Osteoblast (primary cell): ENCODE measurements at places on chromosomes 4 and X. TPM values are rescaled to one million over a fixed set of nuclear protein-coding genes. Genes with fewer than 3 reads are reported as not detected.

GRCh38 chrX:43809463-43809862, 72.8 kb downstream of the MAOB start:
- no peak overlapping the region for H3K4me3 ChIP-seq
- no peak for DNase-seq
- H3K4me1 ChIP-seq: no peaks in the 10 kb centered on the region
- H3K27me3 ChIP-seq: peaks cover 8% of the 10 kb centered on the region

- no peak overlapping the region for H3K27ac ChIP-seq
- no peaks in the 10 kb centered on the region for H3K36me3 ChIP-seq
- no peak for DNase-seq
Observed at GRCh38 chrX:72713130-72713529, 976 bp downstream of the PHKA1 start.

- H3K27me3 ChIP-seq: peaks cover 3% of the 10 kb centered on the region
- no peak overlapping the region for H3K27ac ChIP-seq
- H3K36me3 ChIP-seq: no peaks in the 10 kb centered on the region
- H3K4me1 ChIP-seq: no peaks in the 10 kb centered on the region
Observed at GRCh38 chr4:127793528-127793927, 11.4 kb downstream of the HSPA4L start.

DNA sequence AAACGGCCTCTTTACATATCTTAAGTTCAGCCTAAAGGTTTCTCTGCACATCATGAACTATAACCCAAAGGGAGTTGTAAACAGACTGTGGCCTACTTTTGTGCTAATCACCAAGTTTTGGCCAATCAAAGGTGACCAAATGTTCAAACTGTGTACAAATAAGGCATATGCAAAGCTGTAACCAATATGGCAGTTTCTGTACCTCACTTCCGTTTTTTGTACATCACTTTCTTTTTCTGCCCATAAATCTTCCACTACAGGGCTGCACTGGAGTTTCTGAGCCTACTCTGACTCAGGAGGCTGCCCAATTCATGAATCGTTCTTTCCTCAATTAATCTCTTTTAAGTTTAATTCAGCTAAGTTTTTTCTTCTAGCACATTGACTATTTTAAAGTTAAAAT, 318.7 kb downstream of the SLC7A11 start:
- H3K36me3 ChIP-seq: no peaks in the 10 kb centered on the region
- peaks cover 4% of the 10 kb centered on the region for H3K27me3 ChIP-seq
- no peak overlapping the region for H3K27ac ChIP-seq
- H3K4me1 ChIP-seq: no peaks in the 10 kb centered on the region

- H3K27ac ChIP-seq: no peak overlapping the region
- no peaks in the 10 kb centered on the region for H3K27me3 ChIP-seq
- no peak for DNase-seq
- H3K4me1 ChIP-seq: no peaks in the 10 kb centered on the region
- H3K4me3 ChIP-seq: no peak overlapping the region
- H3K36me3 ChIP-seq: no peaks in the 10 kb centered on the region
Observed at GRCh38 chrX:14829643-14830042, 43.2 kb downstream of the FANCB start.

IL2RG gene
- total RNA-seq: not detected in 2 replicates
